RPMI8226 (cell line): ENCODE measurements at places on chromosomes 13 and 19.

DNA sequence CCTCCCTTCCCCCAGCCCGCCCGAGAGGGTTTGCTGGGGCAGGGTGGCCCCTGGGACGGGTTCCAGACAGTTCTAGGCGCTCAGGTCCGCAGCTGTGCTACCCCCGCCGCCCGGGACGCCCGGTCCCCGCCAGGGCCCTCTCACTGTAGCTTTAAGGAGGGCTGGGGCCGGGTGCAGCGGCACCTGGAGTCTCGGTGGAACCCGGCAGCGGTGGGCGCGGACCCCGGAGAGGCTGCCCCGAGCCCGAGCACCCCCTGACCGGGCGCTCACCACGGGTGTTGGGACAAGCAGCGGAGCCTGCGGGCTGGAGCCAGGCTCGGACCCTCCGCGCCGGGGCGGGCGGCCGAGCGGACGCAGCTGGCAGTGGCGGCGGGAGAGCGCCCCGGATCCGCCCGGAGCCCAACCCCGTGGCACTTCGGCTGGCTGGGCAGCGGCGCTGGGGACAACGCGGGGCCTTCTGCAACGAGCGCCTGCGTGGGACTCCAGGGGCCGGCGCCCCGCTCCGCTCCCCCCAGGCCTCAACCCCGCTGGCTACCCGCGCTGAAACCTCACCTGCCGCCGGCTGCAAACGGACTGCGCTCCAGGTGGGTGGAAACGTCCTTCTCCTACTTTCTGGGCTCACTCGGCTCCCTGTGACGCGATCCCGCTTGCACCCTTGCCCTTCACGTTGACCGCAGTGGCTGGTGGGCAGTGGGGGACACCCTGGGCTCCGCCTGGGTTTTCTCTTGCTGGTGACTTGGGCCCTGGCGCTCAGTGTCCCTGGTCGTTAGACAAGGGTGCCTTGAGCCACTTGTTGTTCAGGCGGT is 81.1 kb downstream of the ZNF429 start:
- DNase-seq: no peak

GRCh38 chr19:38557205-38557799 is 60.5 kb downstream of the MAP4K1 start:
- DNase-seq: no peak

- DNase-seq: no peak
Observed at GRCh38 chr13:28392428-28392827, 102.5 kb downstream of the FLT1 start.

DNA sequence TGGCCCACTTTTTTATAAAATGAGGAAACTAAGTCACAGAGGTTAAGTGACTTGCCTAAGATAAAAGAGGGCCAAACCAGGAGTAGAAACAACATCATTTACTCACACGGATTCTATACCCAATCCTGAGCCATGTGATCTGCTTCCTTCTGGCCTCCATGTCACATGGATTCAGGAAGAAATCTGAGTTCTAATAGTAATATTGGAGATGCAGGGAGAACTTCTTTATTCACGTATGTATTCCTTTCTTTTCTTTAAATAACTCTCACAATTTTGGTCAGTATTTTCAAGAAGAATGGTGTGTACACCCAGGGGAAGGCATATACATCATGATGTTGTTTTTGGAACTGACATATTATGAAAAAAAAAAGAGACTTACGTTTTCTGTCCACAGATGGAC is 1.8 kb downstream of the POSTN start:
- no peak for DNase-seq

DNA sequence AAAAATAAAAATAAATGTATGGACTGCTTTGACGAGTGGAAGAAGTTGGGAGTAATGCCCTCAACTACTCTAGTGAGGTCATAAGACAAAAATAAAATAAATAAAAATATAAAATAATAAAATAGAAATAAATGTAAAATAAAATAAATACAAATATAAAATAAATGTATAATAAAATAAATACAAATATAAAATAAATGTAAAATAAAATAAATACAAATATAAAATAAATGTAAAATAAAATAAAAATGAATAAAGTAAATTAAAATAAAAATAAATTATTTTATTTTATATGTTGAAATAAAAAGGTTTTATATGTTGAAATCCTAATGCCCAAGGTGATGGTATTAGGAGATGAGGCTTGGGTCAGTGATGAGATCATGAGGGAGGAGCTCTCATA is 20.1 kb upstream of the IGSF23 start:
- DNase-seq: no peak

DNA sequence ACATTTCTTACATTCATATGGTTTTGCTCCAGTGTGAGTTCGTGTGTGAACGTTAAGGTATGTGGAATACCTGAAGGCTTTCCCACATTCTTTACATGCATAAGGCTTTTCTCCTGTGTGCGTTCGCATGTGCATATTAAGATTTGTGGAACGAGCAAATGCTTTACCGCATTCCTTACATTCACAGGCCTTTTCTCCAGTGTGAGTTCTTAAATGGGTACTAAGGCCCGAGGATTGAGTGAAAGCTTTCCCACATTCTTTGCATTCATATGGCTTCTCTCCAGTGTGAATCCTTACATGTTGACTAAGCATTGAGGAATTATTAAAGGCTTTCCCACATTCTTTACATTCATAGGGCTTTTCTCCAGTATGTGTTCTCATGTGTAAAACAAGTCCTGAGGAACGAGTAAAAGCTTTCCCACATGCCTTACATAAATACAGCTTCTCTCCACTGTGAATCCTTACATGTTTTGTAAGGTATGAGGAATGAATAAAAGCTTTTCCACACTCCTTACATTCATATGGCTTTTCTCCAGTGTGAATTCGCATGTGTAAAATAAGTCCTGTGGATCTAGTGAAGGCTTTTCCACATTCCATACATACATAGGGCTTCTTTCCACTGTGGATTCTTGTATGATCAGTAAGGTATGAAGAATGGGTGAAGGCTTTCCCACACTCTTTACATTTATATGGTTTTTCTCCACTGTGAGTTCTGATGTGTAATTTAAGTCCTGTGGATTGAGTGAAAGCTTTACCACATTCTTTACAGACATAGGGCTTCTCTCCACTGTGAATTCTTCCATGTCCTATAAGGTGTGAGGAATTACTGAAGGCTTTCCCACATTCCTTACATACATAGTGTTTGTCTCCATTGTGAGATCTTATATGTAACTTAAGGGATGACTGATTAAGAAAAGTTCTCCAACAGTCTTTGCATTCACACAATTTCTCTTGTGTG is 10.7 kb downstream of the ZNF846 start:
- DNase-seq: no peak

DNA sequence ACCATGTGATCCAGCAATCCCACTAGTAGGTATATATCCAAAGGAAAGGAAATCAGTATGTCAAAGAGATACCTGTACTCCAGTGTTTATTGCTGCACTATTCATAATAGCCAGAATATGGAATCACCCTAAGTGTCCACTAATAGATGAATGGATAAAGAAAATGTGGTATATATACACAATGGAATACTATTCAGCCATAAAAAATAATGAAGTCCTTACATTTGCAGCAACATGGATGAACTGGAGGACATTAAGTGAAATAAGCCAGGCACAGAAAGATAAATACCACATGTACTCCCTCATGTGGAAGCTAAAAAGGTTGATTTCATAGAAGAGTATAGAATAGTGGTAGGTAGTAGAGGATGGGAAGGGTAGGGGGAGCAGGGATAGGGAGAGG is 23.5 kb downstream of the BORA start:
- no peak for DNase-seq

- DNase-seq: no peak
Observed at GRCh38 chr19:391726-392374, 17.1 kb downstream of the C2CD4C start.

- no peak for DNase-seq
Observed at GRCh38 chr13:50699874-50700663, 143.4 kb downstream of the DLEU7 start.

- peak; percentile 41 for DNase-seq
Observed at GRCh38 chr19:14475251-14476073, at the start of gene PTGER1. PTGER1 (minus strand) TSS chr19:14475354; CDS start chr19:14474320, 1,034 bp downstream.

- no peak for DNase-seq
Observed at GRCh38 chr19:41416194-41416674, 10.9 kb downstream of the B3GNT8 start.

DNA sequence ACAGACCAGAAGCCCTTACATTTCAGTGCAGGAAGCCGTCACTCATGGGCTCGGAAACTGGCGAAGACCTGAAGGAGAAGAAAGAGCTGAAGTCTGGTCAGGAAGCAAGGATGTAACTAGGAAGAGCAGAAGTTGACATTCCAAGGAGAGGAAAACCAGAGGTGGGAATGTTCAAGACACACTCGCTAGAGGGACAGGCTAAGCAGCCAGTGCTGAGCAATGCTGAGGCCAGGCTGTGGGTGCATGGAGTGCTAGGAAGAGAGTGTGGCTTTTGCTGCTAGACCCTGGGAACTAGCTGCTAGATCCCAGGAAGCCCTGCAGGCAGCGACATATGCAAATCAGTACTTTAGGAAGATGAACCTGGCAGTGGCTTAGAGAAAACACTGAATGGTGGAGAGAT is 12.1 kb upstream of the URAD start:
- DNase-seq: no peak

DNA sequence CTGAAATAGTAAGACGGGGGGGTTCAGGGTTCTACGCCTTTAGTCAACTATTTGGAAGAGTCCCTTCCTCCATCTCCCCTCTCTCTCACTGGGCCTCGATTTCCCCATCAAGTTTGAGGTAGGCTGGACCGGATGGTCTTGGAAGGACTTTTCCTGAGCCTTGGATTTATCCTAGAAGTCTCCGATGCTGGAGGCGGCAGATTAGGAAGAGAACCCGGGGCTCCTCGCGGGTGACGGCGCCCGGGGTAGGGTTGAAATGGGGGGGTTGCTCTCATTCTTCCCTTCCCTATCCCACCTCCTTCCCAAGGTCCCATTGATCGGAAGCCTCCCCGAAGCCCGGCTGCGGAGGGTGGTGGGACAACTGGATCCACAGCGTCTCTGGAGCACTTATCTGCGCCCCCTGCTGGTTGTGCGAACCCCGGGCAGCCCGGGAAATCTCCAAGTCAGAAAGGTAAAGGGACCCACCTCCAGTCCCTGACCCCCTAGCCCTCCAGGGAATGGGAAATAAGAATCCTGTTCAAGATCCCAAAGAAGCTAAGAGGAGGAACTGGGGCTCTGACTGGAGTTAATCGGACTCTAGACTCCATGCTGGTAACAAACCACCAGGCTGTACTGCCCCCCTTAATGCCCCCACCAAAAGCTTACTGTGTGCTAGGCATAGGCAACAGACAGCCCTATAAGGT is 781 bp downstream of the QPCTL start:
- DNase-seq: peak; percentile 68

DNA sequence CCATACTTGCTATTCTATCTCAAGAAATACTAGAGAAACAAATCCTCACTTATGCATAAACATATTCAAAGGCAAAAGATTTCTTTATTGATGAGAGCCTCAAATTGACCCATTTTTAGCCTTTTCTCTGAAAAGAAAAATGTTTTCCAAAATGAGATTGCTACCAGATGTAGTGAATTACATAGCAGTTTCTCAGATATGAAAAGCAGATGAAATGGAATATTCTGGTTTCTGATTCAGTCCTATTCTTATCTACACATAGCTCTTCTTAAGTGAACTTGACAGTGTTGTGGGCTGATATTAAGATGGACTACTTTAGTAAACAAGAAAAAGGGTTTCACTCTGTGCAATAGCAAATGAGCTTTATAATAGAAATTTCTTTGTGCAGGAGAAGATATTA is 183.5 kb downstream of the DNAJC15 start:
- DNase-seq: no peak

GRCh38 chr13:39102981-39103490 is 64.8 kb downstream of the NHLRC3 start:
- no peak for DNase-seq

GRCh38 chr19:11141937-11142527 is 13.6 kb downstream of the SPC24 start:
- DNase-seq: no peak

GRCh38 chr19:11005521-11005920 is 44.7 kb downstream of the SMARCA4 start:
- no peak for DNase-seq

GRCh38 chr13:46614582-46614981 is 61.6 kb downstream of the LRCH1 start:
- no peak for DNase-seq

DNA sequence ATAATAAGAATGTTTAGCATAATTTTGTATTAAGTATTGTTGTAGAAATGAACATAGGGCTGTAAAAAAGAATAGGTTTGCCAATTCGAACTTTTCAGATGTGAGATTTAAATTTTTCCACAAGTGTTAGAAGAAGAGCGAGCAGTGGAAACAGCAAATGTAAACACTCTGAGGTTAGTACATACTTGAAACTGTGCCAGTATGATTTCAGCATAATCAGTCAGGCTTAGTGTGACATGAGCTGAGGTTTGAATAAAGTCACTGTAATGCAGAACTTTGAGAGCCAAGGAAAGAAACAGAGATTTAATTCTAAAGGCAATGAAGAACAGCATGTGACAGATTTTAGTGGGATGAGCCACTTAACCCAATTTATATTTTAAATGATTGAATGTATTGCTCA is 2166.4 kb downstream of the PCDH9 start:
- DNase-seq: peak; percentile 31

GRCh38 chr19:31500197-31500830 is 151.1 kb upstream of the TSHZ3 start:
- no peak for DNase-seq

GRCh38 chr19:9205501-9206113 is 13.8 kb downstream of the OR7D4 start:
- DNase-seq: peak; percentile 70

DNA sequence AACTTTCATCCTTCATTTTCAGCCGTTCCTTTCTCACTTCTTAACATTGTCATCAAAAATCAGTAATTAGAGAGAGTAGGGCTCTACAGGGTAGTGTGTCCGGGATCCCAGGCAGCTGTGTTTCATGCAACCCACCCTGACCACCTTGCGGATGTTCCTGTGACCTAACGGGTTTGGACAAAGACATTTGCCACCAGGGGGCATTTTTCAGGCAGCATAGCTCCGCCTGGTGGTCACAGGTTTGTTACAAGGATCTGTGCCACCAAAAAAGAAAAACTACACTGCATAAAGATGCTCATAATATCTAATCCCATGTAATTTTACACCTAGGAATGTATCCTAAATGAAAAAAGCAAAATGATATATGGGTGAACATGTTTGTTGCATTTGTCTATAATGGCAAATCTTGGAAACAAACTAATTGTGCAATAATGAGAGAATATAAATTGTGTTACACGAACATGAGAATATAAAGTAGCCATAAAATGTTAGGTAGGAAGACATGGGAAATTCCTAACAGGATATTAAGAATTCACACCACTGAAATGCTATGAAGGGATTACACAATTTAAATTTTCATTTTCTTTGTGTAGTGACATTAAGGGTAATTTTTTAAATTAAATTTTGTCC is 123.0 kb downstream of the SLC7A1 start:
- peak; percentile 62 for DNase-seq

DNA sequence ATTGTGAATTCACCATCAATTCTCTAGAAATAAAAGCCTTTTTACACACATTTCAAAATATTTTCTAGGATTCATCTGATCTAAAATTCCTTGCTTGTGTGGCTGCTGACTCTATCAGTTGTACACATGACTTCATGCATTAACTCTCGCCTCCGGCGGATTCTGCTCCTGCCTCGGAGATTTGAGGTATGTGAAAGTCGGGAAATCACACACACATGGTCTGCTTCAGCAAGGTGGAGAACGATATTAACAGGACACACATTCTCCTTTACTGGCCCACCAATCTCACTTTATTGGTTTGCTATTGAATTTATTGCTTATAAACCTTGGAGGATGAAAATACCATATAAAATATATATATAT is 855.7 kb downstream of the SLITRK5 start:
- no peak for DNase-seq

- DNase-seq: no peak
Observed at GRCh38 chr19:23992348-23992747, 77.7 kb downstream of the ZNF726 start.
